CD4-positive, alpha-beta T cell treated with Interleukin-10 for 1 hour (primary cell): ENCODE measurements at places on chromosomes 13 and 19.
A peak's percentile ranks its signal among the peaks of the same experiment; 100 is the strongest.

GRCh38 chr19:50565984-50566903, 2.0 kb downstream of the LRRC4B start:
- no peak for DNase-seq

DNA sequence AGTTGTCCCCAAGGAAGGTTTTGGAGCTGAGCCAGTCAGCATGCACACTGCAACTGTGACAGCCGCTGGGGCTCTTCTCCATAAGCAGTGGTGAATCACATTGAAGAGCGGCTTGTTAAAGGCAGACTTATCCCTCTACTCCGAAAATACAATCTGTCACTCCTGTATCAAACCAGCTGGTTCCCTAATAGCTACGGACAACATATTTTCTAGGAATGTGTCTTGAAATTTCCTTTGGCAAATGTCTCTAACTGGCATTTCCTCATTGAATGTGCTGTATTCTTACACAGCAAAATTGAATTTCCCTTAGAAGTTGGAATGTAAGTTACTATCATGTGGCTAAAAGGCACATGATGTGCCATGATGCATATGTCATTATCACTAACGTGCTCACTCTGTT, 104.0 kb upstream of the GPR12 start:
- no peak for DNase-seq

DNA sequence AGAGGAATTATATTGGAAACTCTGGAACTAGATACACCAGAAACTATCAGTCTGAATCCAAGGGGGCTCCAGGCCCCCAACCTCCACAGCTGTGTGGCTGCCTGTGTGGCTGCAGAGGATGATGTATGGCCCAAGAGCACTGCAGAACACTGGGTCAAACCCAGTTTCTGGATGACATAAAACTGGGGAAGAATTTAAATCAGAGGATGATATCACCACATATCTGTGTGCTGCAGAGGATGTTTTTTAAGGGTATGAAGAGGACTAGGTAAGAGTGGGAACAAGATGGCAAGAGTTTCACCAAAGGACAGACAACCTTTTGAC, 226.4 kb downstream of the SUCLA2 start:
- DNase-seq, result no peak

DNA sequence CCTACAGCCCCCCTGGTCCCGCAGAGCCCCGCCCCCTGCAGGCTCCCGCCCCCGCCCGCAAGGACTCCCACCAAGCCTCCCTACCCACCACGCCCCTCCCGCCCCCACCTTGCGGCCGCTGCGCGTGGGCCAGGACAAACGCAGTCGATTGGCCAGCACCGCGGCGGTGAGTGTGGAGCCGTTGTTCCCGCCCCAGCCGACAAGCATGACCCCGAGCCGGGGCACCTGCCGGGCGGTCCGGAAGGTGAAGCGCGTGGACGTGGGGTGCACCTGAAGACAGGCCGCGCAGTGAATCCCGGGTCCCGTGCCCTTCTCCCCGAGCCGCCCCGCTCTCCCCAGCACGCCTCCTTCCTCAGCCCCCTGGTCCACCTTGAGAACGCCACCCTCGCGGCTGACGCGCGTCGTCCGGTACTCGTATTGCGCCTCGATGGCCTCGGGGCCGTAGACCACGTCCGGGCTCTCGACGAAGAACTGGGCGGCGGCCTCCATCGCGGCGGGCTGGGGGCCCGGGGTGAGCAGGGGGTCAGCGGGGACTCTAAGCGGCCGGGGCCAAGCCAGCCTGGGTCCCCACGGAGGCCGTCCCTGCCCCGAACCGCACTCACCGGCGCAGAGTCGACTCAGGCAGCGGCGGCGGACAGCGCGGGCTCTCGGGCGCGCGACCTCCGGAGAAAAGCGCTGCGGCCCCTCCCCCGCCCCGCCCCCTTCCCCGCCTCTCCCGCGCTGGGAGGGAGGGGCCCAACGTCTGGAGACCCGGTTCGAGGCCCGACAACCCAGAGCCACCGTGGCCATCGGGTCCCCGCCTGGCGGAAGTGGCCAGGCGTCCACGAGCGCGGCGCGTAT, at the start of gene ISYNA1:
TSS of gene ISYNA1 (minus strand) at position 643 of the 840 bp plus-strand sequence. CDS start at position 489, 154 bp downstream.
- DNase-seq, result peak; percentile 66

DNA sequence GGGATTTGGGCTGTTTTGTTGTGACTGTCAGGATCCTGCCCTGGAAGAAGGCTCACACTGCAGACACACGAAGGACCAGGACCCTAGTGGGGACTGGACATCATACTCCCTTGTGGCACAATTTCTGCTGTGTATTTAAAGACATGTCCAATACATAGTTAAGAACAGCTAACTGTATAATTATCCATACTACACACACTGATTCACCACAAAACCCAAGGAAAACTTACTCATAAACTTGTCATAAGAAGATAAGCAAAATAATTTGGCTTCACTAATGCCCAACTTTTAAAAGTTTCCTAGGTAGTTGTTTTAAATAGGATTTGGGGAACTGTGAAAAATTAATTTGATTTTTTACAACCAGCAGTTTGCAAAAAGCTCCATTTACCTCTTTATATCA, 46.1 kb downstream of the LATS2 start:
- DNase-seq, result no peak

GRCh38 chr19:52170863-52171320, 529 bp downstream of the ZNF836 start:
- no peak for DNase-seq

DNA sequence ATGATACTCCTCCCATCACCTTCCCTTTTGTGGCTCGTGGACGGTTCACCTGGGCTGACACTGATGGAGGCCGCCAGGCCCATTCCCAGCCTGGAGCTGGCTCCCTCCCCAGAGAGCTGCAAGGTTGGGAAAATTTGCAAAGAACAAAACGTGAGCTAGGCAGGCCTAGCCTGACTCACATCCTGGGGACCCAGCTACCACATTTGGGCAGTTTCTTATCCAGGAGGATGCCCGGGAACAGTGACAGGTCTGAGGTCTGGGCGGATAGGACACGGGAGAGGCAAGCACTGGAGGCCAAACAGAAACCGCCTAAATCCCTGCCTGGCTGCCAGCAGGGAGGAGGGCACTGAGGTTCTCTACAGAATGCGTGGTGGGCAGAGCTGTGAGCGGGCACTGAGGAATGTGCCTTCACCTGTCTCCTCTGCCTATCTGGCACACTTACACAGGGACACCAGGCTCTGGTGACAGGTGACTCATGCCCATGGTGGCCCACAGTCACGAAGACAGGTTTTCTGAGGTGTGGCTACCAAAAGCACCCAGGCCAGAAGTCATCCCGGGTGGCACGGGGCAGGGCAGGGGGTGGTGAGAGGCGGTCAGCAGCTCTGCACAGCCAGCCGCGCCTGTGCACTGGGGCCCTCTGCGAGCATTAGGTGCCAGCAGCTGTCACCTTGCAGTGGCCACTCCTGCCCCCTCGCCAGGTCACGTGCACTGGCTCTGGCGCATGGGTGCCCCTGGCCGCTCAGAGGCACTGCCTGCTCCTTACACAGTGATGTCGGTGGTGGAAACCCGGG, 23.2 kb downstream of the SH3GL1 start:
- DNase-seq, result no peak

GRCh38 chr19:45758921-45759320, 10.1 kb downstream of the SIX5 start:
- DNase-seq, result no peak

DNA sequence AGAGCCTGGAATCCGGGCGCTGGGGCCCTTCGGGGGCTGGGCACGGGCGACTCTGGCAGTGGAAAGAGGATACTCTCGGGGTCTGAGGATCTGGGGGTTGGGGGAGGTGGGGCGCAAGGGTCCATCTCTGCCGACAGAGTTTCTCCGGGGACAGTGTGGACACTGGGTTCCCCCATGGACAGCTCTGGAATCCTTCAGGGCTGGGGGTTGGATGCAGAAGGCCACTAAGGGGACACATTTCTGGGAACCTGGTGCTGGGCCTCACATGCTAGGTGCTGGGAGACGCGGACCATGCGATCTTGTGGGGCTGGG, 2.3 kb downstream of the TGFBR3L start:
- DNase-seq, result no peak

GRCh38 chr19:17534767-17535166, 20.7 kb upstream of the COLGALT1 start:
- DNase-seq, result no peak
